ENCODE measurements at places on chromosomes 3 and 15. TPM values are rescaled to one million over a fixed set of nuclear protein-coding genes. Genes with fewer than 3 reads are reported as not detected.

- DNase-seq, result no peak
- peaks cover 11% of the 10 kb centered on the region for H3K27me3 ChIP-seq
- no peak overlapping the region for H3K4me3 ChIP-seq
- H3K27ac ChIP-seq, result peak overlapping the region; percentile 42
- H3K36me3 ChIP-seq, result no peaks in the 10 kb centered on the region
- peaks cover 5% of the 10 kb centered on the region for H3K4me1 ChIP-seq
Measured at GRCh38 chr3:9217784-9218513, 31.5 kb downstream of the SRGAP3 start.

DNA sequence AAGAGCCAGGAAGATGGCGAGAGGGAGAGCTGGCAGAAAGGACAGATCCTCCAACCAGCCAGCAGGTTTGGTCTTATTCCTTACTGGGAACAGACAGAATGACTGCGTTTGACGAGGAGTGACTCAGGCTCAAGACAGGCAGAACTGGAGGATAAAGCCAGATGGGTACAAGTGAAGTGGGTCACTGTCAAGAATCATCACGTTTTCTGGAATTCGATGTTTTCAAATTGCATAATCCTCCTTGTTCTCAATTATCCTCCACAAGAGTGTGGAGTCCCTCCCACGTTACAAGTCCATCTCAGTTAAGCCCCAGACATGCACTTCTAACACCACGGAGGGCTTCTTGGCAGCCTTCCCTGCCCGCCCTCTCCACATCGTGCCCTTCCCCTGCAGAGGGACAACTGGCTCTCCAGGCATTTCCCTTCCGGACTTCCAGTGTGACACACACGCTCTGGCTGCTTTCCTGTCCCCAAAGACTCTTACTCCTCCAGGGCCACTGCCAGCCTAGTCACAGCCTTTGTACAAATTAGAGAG lies 183.1 kb downstream of the CHST2 start:
- no peak overlapping the region for H3K27ac ChIP-seq
- H3K27me3 ChIP-seq, result no peaks in the 10 kb centered on the region
- H3K4me3 ChIP-seq, result no peak overlapping the region
- peak; percentile 61 for DNase-seq

DNA sequence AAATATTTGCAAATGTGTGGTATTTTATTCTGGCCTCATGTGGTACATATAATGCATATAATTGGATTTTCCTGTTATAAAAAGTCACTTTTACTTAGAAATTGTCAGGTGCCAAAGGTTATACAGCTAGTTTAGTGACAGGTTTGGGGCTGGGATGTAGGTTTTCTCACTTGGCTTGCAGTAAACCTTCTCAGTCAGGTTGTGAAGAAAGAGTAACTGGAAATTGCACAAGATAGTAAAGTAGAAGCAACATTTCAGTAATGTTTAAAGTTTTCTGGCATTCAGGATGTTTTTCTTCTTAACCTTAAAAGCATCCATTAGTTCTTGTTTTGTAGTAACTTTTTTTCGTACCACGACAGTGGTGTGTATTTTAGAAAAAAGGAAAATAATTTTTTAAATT lies 53.9 kb downstream of the MEF2A start:
- peaks cover 12% of the 10 kb centered on the region for H3K4me1 ChIP-seq
- H3K36me3 ChIP-seq, result peaks cover 5% of the 10 kb centered on the region
- no peak for DNase-seq
- no peaks in the 10 kb centered on the region for H3K27me3 ChIP-seq
- H3K4me3 ChIP-seq, result no peak overlapping the region

DNA sequence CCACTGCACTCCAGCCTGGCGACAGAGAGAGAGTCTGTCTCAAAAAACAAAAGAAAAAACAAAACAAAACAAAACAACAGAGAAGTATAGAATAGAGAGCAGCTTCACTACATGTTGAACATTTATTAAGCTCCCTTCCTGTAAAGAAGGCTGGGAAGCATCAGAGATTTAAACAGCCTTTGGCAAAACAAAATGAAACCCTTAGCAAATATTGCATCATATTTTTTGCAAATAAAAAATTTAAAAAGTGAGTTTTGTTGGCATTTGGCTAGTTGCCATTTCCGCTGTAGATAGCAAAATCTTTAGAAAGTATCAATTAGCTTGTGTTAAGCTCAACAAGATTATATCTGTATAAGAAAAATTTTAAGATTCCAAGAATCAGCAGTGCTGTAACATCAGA lies 151.2 kb downstream of the SERPINI1 start:
- DNase-seq, result no peak
- H3K36me3 ChIP-seq, result no peaks in the 10 kb centered on the region
- H3K4me1 ChIP-seq, result peaks cover 5% of the 10 kb centered on the region
- H3K27me3 ChIP-seq, result no peaks in the 10 kb centered on the region
- H3K27ac ChIP-seq, result no peak overlapping the region

DNA sequence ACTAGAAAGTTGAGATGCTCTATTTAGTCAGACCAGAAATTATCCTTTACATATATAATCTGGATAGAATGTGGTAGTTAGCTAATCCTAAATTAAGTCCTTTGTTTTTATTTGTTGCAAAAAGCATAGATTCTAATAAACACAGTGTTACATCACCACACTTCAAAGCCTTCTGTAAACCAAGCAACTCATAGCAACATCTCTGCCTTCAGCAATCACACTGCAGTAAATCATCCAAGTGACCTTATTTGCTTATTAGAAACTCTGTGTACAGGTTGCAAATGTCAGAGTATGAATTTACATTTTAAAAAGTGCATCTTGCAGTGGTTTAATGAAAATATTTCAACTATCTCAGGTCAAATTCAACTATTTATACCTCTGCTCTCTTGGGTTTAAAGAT lies 242.5 kb downstream of the GBE1 start:
- H3K27me3 ChIP-seq, result no peaks in the 10 kb centered on the region
- no peak overlapping the region for H3K4me3 ChIP-seq

GRCh38 chr3:194998417-194998816 lies 272.5 kb downstream of the XXYLT1 start:
- no peaks in the 10 kb centered on the region for H3K4me1 ChIP-seq
- no peaks in the 10 kb centered on the region for H3K36me3 ChIP-seq
- DNase-seq, result peak; percentile 23
- no peaks in the 10 kb centered on the region for H3K27me3 ChIP-seq
- H3K27ac ChIP-seq, result no peak overlapping the region

DNA sequence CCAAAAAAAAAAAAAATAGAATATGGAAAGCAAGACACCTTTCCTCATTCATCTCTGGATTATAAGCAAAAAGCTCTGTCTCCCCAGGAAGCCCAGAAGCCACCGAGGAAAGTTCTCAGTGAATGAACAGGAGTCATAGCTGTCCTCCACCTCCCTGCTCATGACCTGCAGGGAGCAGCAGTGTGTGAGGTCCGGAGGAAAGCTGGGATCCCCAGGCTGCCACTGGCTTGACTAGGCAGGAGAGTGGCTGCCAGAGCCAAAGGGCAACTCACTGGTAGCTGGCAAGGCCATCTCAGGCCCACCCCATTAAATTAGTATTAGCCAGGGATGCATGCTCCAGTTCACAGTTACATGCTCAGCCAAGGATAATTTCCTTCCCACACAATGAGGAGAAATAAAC lies 191.6 kb upstream of the STT3B start:
- H3K4me3 ChIP-seq, result no peak overlapping the region
- no peaks in the 10 kb centered on the region for H3K27me3 ChIP-seq
- peak; percentile 79 for DNase-seq
- no peaks in the 10 kb centered on the region for H3K4me1 ChIP-seq
- H3K36me3 ChIP-seq, result no peaks in the 10 kb centered on the region

GRCh38 chr3:65109966-65110500 lies 422.2 kb upstream of the ADAMTS9 start:
- no peaks in the 10 kb centered on the region for H3K36me3 ChIP-seq
- no peak overlapping the region for H3K4me3 ChIP-seq
- H3K27me3 ChIP-seq, result no peaks in the 10 kb centered on the region
- no peak for DNase-seq

GRCh38 chr15:38010395-38010794 lies 76.0 kb downstream of the TMCO5A start:
- no peaks in the 10 kb centered on the region for H3K36me3 ChIP-seq
- no peaks in the 10 kb centered on the region for H3K27me3 ChIP-seq
- H3K4me3 ChIP-seq, result no peak overlapping the region
- H3K27ac ChIP-seq, result no peak overlapping the region

DNA sequence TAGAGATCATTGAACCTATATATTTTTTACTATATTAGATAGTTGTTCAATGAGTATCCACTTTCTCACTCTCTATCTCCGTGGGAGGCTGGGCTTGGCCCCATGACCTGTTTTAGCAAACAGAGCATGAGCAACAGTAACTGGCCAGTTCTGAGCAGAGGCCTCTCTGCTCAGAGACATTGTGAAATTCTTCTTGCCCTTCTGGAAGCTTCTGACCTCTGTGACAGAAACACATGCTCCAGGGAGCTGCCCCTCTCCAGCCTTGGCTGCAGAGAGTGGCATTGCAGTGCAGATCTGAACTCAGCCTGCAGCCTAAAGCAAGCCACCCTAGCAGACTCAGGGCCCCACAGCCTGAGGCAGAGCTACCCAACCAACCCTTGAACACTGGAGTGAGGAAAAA lies 20.5 kb downstream of the FAM240A start:
- no peak for DNase-seq
- no peak overlapping the region for H3K27ac ChIP-seq
- H3K4me1 ChIP-seq, result peaks cover 10% of the 10 kb centered on the region
- no peaks in the 10 kb centered on the region for H3K36me3 ChIP-seq
- no peak overlapping the region for H3K4me3 ChIP-seq

DNA sequence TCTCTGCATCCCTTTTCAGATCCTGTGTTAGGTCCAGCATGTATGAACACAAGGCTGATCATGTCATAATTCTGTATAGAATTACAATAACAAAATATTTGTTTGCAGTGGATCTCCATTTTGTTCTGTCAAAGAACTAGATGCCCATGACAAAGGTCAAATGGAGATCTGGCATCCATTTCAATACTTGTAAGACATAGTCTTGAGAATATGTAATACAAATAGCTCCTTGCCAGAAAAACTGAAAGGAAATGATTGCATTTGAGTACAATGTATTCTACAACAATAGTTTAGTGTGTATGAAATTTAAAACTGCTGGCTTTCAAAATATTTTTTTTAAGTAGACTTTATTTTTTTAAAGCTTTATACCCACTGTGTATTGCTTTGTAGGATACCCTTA lies 101.1 kb downstream of the CMSS1 start:
- peaks cover 11% of the 10 kb centered on the region for H3K4me1 ChIP-seq
- no peak for DNase-seq

DNA sequence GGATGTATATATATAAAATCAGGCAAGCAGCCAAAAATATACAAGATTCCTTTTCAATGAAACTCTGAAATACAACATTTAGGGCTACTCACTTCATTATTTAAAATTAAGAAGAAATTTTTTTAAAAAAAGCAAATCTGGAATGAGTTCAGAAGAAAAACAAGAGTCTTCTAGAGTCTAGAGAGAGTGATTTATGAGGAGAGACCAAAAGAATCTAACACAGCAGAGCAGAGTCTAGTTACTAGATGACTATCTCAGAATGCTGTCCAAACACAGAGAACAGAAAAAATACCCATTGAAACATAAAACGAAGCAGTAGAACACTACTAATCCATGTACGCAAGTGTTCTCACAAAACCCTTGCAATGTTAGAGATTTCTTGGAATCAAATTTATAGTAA lies 275.2 kb upstream of the CBLB start:
- H3K36me3 ChIP-seq, result no peaks in the 10 kb centered on the region
- H3K27me3 ChIP-seq, result no peaks in the 10 kb centered on the region
- no peaks in the 10 kb centered on the region for H3K4me1 ChIP-seq
- H3K27ac ChIP-seq, result no peak overlapping the region

GRCh38 chr3:64141476-64141875 lies 83.8 kb downstream of the PRICKLE2 start:
- H3K36me3 ChIP-seq, result no peaks in the 10 kb centered on the region
- H3K4me3 ChIP-seq, result no peak overlapping the region
- peaks cover 10% of the 10 kb centered on the region for H3K4me1 ChIP-seq
- no peak for DNase-seq

DNA sequence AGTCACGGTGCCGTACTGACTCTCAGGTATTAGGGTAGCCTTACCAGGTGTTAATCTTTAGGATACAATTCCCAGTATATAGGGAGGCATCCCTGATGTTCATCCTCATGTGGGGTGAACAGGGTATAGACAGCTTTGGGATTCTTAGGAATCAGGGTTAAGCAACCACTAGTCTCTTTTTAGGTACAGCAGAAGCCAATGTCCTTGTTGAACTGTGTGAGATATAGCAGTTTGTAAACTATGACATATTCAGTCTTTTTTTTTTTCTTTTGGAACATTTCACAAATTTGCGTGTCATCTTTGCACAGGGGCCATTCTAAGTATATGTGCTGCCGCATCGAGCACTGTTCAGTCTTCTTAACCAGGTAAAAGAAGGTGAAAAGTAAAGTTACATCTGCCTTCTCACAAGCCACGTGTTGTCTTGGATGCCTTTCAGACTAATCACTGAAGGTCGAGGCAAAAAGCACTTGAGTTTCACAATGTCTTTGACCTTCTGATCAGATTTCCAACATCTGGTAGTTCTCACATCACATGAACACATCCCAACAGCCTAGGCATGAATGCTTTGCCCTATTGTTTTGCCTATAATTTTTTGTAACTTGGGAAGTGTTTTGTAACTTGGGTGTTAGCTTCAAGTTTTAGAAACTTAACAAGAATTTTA lies 17.2 kb downstream of the TSEN2 start:
- H3K4me3 ChIP-seq, result no peak overlapping the region
- no peaks in the 10 kb centered on the region for H3K4me1 ChIP-seq
- H3K27ac ChIP-seq, result no peak overlapping the region
- H3K27me3 ChIP-seq, result no peaks in the 10 kb centered on the region
- DNase-seq, result no peak

- H3K4me1 ChIP-seq, result peaks cover 23% of the 10 kb centered on the region
- H3K27ac ChIP-seq, result peak overlapping the region; percentile 45
- no peaks in the 10 kb centered on the region for H3K36me3 ChIP-seq
- no peaks in the 10 kb centered on the region for H3K27me3 ChIP-seq
Measured at GRCh38 chr15:93362203-93362602, 273.2 kb upstream of the RGMA start.

DNA sequence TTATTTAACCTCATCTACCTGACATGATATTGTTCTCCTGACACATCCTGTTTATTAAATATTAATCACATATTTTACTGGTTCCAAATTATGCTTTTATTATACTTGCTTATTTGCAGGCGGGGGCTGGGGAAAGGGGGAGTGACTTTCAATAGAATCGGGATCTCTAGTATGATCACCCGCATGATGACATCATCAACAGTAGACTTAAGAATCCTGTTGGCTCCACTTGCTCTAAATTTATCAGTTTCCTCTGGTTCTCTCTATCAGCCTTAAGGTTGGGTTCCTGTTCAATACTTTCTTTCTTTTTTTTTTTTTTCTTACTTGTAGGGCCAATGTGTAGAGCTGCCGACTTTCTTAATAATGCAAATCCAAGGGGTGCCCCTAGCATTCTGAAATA lies 317.5 kb downstream of the BCHE start:
- H3K36me3 ChIP-seq, result no peaks in the 10 kb centered on the region
- peaks cover 78% of the 10 kb centered on the region for H3K27me3 ChIP-seq
- no peak overlapping the region for H3K27ac ChIP-seq
- H3K4me1 ChIP-seq, result no peaks in the 10 kb centered on the region

Gene CHSY1
- total RNA-seq, result 38.1 TPM

Gene CPN2
- not detected for total RNA-seq

Gene GCSAM
- not detected for total RNA-seq

Gene SEMA5B
- total RNA-seq, result 68.4 TPM

Gene MCF2L2
- 72.6 TPM for total RNA-seq

Gene GASK1A
- total RNA-seq, result 4.3 TPM

Gene LRRC31
- not detected for total RNA-seq

Gene ZDHHC19
- total RNA-seq, result 0.45 TPM

Gene WDR93
- 0.64 TPM for total RNA-seq

Gene ARL8B
- total RNA-seq, result 31.2 TPM
